ENCODE measurements at places on chromosomes 12 and 14.

- peak; percentile 67 for DNase-seq
These were observed 219.8 kb downstream of the SLC41A2 start for GRCh38 chr12:104738331-104738730.

DNA sequence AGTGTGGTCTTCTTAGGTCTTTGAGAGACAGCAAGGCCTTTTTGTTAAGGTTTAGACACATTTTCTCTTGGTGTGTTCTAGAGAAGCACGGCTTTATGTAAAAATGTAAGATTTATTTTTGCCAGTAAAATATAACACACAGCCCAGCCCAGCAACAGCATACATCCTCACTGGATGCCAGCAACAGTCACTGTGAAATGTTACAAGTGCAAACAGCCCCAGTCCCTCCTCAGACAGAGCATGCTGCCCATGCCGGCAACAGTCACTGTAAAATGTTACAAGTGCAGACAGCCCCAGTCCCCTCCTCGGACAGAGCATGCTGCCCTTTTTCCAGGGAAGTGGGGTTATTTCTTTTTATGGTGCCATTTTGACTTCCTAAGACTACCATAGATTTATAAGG, 207.6 kb downstream of the CHST11 start:
- no peak for DNase-seq

- no peak for DNase-seq
These were observed at the start of gene FLVCR2 for GRCh38 chr14:75578102-75578785. Gene FLVCR2 (plus strand): TSS chr14:75578620. CDS start chr14:75578973, 353 bp downstream.

- no peak for DNase-seq
These were observed 990 bp upstream of the TPI1 start for GRCh38 chr12:6866163-6866919.

DNA sequence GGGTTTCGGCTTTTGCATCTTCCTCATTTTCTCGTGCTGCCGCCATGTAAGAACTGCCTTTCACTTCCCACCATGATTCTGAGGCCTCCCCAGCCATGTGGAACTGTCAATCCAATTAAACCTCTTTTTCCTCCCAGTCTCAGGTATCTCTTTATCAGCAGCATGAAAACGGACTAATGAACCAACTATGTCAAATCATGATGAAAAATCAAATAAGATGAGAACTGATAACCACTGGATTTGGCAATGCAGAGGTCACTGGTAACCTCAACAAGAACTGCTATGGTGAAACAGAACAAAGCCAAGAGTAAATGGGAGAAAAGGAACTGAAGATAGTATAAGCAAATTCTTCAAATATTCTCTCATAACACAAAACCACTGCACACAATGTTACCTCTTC, 6.0 kb downstream of the EML5 start:
- DNase-seq = no peak

GRCh38 chr14:75125617-75126016, 1.2 kb downstream of the NEK9 start:
- DNase-seq = no peak

- DNase-seq = no peak
These were observed 198.5 kb downstream of the SLC25A21 start for GRCh38 chr14:36973806-36974442.

DNA sequence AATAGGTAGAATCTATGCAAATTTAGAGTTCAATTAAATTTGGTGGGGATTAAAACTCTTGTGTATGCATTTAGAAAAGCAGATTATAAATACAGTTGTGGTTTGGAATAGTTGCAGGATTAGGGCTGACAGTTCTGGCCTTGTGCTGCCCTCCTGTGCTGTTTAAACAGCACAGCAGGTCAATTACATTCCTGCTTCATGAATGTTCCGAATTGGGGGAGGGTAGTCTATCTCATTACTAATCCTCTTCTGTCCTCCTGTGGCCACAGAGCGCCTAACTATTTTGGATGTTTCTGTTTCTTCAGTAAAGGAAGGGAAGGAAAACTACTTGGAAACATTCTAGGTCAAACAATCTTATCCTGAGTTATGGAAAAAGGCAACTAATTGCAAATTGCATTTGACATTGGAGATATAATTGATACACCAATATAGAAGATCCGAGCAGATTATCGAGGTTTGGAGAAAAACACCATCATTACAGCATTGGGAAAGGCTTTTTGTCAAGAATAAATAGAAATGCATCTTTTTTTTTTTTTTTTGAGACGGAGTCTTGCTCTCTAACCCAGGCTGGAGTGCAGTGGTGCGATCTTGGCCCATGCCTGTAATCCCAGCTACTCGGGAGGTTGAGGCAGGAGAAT, 8.7 kb upstream of the GPR19 start:
- DNase-seq = peak; percentile 76

DNA sequence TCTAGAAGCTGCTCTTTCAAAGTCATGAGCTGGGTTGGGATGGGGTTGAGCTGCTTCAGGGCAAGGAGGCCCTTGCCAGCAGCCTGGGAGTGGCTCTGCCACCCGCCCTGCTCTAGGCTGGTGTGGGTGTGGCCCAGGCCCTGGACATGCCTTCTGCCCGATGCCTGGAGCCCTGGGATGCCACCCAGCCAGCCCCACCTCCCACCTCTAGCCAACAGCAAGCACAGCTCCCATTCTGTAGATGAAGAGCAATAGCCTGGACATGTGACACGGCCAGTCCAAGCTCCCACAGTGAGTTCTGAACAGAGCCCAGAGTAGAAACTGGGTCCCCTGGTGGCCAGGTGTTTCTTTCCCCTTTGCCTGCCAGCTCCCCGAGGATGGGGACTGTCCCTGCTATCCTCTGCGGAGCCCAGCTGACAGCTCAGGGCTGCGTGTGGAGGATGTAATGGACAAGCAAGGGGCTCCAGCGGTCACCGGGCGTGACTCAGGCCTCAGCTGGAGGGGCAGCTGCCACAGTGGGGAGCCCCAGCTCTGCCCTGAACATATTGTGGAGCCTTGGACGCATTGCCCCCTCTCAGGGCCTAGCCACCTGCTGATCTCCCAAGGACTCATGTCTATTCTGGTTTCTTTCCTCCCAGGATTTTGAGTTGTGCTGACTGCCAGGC, 165.2 kb downstream of the TSPAN9 start:
- no peak for DNase-seq

GRCh38 chr12:117803001-117803400, 165.8 kb downstream of the KSR2 start:
- no peak for DNase-seq

GRCh38 chr12:15538881-15539280, 216.6 kb downstream of the PTPRO start:
- DNase-seq = no peak

GRCh38 chr14:105108516-105108864, 43.3 kb upstream of the GPR132 start:
- DNase-seq = no peak

DNA sequence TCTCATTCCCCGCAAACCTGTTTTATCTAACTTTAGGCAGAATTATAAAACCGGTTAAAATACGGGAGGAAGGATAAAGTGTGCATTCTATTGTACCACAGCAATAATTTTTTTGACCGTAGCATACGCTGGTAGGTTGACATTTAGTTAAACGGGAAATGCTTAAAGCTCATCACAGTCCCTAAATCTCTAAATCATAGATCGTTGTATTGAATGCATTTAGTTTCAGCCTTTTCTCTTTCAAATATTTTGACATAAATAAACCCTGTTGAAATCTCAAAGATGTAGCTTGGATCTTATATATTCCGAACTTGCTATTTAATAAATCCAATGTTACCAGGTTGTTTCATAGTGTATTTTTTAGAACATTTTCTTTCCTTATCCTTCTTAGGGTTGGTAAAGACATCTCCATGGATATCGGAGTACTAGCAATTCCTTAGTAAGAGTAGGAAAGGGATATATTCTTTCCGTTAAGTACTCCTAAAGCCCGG, 798 bp downstream of the CLEC2B start:
- DNase-seq = no peak

DNA sequence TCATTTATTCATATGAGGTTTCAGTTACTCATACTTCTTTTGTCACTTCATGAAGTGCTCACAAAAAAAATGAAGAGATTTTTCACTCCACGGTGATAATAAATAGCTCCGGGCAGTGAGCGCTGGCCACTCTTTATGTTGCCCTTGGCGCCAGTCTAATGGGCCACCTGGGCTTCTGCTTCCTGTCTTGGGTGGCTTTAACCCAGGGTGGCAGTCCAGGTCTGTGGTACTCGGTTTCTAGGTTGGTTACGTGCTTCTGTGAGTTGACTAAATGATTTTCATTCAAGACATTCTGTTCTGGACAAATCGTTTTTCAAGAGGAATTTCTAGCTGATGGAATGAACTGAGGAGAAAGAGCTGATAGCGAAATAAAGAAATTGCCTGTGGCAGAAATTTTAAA, 34.6 kb upstream of the NID2 start:
- DNase-seq = no peak

DNA sequence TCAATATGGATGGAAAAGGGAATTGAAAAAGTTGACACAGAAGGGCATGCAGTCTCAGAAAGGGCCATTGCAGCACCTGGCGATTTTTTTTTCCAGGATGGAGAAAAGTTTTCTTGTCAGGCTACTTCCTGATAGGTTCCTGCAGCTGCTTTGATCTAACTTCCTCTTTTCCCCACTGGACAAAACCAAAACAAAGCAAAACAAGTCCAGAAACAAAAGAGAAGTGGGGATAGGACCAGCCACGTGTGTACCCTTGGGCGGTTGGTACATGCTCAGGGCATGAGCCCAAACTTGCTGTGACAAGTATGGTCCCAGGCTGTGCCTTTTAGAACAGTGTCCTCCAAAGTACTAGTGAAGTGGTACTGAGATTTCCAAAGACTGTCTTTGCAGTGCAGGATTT, 89.8 kb downstream of the CHST11 start:
- no peak for DNase-seq

GRCh38 chr14:38252066-38252710, 3.7 kb downstream of the CLEC14A start:
- DNase-seq = no peak

DNA sequence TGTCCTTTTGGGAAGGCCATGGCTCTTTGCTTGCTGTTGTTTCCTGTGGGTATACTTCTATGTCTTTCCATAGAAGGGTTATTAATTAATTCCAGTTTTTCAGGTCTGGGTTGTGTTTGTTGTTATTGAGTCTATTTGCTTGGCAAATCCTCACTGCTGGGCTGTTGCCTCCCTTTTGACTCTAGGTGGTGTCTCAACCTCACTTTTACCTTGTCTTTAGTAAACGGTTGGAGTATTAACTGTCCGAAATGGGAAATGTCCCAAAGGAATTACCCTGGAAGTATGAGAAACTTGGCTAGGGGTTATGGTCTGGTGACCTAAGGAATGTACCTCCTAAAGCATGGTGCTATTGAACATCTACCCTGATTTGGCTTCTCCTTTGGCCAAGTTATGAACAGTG, 16.7 kb downstream of the PRH1 start:
- DNase-seq = no peak

DNA sequence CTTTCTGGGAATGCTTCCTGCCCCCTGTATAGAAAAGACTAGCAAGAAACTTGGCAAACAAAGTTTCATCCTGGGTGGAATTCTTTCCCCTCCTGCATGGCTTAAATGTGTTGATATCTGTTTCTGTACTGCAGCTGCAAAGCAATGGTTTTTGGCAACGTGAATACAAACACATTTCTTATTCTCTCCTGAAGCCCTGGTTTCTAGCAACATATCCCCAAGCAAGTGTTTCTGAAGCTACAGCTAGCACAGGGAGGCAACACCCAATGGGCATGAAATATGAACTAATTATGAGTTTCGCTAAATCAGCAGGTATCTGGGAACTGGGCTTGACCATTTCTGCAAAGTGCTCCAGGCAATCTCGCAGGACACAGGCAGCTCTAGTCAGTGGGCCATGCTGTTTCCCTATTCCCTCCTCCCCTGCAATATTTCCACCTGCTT, 392.3 kb upstream of the TMPO start:
- no peak for DNase-seq

GRCh38 chr14:24066496-24067132, 4.7 kb upstream of the CPNE6 start:
- no peak for DNase-seq

GRCh38 chr14:59483363-59483762, 845 bp downstream of the L3HYPDH start:
- DNase-seq = no peak

DNA sequence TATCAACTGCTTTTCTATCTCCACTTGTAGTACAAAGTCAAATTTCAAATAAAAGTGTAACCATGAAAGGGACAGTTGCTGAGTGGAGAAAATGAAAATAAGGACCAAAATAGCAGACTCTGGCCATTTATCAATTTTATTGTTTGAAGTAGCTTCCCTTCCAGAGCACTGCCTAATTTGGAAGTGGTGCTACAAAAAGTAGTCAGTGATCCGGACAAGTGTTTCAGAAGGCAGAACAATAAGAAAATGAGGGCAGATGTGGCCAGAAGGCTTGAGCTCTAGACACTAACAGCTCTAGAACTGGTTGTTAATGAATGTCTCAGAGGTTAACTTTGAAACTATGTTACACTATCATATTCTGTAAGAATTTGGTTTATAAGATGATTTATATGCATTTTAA, 48.9 kb downstream of the ABCC9 start:
- no peak for DNase-seq

- no peak for DNase-seq
These were observed 76.1 kb downstream of the CNTN1 start for GRCh38 chr12:40768125-40768864.

- DNase-seq = no peak
These were observed 113.8 kb downstream of the RERGL start for GRCh38 chr12:17976202-17976601.

DNA sequence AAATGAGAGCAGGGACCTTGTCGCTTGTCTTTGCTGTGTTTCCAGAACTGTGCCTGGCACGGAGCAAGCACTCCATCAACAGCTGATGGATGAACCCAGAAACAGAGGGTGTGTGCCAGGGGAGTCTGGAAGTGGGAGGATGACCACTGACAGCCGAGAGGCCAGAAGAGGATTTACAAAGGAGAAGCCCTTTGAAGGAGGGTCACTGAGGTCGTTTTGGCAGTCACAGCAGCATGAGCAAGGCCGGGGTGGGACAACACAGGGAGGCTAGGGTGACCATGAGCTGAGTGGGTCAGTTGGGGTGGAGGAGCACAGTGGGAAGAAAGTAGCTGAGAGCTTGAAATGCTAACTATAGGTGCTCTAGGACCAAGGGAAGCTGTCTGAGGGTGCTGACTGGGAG, 199.6 kb downstream of the NTF3 start:
- DNase-seq = no peak

- no peak for DNase-seq
These were observed 102.3 kb downstream of the DAD1 start for GRCh38 chr14:22486675-22487074.

GRCh38 chr12:116089080-116089479, 188.4 kb downstream of the MED13L start:
- DNase-seq = no peak

DNA sequence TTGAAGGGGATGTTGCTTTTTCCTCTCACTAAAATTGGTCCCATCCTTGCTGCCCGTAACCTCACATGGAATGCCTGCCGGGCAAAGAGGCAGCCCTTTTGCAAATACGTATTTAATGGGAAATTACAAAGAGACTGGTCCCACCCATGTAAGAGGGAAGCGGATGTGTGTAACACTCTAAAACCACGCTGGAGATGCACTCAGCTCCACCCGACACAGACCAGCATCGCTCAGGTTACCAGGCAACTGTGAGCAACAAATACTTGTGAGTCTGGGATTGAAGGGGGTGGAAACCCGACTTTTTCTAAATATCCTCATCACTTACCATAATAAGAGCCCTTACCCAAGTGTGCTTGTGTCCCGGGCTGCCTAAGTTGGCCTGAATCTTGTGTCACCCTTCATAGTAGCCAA, 47.7 kb downstream of the ELK3 start:
- DNase-seq = no peak
